B cell (primary cell): ENCODE measurements at places on chromosomes 3 and 15. TPM values are rescaled to one million over a fixed set of nuclear protein-coding genes. Genes with fewer than 3 reads are reported as not detected.

Gene GPX1
- polyA plus RNA-seq, result 145 and 180 TPM in 2 replicates

Gene SNX22
- 196 and 305 TPM in 2 replicates for polyA plus RNA-seq

Gene CHDH
- polyA plus RNA-seq, result 0.03 and 0.22 TPM in 2 replicates

Gene FRMD5
- 0.14 TPM in 1 of 2 replicates, not detected in the other for polyA plus RNA-seq

Gene MRPL46
- 10.0 and 14.3 TPM in 2 replicates for polyA plus RNA-seq

Gene CHRFAM7A
- 0.61 and 1.8 TPM in 2 replicates for polyA plus RNA-seq

Gene ACAD9
- 32.8 and 33.6 TPM in 2 replicates for polyA plus RNA-seq

Gene CFAP92
- not detected in 2 replicates for polyA plus RNA-seq

Gene ABHD6
- 4.5 and 6.0 TPM in 2 replicates for polyA plus RNA-seq

Gene SEMA5B
- polyA plus RNA-seq, result not detected in 2 replicates

Gene SMCO1
- polyA plus RNA-seq, result not detected in 2 replicates

Gene LRRC31
- polyA plus RNA-seq, result not detected in 2 replicates

Gene SAMD7
- polyA plus RNA-seq, result not detected in 2 replicates

Gene C2CD4B
- polyA plus RNA-seq, result not detected in 2 replicates

Gene GABRR3
- polyA plus RNA-seq, result not detected in 2 replicates

Gene HTR3E
- polyA plus RNA-seq, result not detected in 2 replicates
